GOT3 (cell line): ENCODE measurements at places on chromosomes 1 and 21.

GRCh38 chr1:214213136-214213535 lies 67.8 kb upstream of the SMYD2 start:
- DNase-seq = no peak

GRCh38 chr1:218363141-218363540 lies 18.0 kb downstream of the TGFB2 start:
- no peak for DNase-seq

DNA sequence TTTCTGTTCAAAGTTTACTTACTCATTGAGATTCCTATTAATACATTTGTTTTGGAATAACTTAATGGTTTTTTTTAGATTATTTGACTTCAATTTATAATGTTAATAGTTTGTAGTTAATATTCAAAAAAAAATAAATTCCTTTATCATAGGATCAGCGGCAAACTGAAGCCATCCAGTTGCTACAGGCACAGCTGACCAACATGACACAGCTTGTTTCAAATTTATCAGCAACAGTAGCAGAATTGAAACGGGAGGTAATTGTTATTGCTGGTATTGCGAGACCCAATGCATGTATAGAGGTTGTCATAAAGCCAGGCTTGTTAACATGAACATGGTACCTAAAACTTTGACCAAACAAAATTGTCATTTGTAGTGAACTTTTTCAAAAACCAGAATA lies 59.0 kb upstream of the FASLG start:
- DNase-seq = no peak

DNA sequence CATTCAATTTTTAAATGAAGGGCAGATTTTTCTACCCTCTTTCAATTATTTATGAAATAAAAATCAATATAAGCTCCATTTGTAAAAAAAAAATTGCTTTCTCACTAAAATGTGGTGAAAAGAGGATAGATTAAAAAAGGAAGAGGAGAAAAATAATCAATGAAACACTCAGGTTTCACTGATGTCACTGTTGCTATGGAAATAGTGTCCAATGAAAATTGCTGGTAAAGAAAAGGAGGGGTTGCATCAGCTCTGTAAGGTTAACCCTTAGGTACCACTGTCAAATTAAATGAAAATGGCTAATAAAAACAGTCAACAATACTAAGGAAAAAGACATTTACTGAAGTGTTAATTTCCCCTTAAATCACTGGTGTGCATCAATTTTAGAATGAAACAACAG lies 91.6 kb upstream of the TTC39A start:
- DNase-seq = no peak

DNA sequence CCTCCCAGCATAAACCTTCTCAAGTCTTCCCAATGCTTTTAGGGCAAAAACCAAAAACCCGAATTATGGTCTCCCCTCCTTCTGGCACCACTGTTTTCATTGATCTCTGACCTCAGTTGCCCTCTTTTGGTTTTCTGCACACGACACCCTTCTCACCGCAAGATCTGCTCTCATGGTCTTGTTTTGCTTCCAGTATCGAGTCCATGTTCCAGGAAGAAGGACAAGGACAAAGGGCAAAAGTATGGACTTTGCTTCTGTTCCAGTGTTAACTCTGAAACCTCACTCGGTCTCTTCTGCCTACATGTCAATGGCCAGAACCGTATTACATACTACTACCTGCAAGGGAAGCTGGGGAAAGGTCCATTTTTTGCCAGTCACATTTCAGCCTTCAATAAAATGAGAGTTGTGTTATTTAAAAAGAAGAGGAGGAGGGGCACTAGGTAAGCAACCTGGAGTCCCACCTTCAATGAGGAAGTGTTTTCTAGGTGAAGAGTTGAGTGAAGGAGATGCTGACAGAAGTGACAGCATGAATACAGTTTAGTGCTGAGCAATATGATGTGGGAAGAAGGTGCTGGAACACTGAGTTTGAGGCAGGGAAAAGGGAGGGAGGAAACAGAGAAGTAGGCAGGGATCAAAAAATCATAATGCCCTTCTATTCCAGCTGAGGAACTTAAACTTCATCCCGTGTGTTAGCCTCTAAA lies 183.4 kb downstream of the FGGY start:
- no peak for DNase-seq

- DNase-seq = no peak
These were observed 8.7 kb downstream of the ADAMTS1 start for GRCh38 chr21:26836528-26836927.

DNA sequence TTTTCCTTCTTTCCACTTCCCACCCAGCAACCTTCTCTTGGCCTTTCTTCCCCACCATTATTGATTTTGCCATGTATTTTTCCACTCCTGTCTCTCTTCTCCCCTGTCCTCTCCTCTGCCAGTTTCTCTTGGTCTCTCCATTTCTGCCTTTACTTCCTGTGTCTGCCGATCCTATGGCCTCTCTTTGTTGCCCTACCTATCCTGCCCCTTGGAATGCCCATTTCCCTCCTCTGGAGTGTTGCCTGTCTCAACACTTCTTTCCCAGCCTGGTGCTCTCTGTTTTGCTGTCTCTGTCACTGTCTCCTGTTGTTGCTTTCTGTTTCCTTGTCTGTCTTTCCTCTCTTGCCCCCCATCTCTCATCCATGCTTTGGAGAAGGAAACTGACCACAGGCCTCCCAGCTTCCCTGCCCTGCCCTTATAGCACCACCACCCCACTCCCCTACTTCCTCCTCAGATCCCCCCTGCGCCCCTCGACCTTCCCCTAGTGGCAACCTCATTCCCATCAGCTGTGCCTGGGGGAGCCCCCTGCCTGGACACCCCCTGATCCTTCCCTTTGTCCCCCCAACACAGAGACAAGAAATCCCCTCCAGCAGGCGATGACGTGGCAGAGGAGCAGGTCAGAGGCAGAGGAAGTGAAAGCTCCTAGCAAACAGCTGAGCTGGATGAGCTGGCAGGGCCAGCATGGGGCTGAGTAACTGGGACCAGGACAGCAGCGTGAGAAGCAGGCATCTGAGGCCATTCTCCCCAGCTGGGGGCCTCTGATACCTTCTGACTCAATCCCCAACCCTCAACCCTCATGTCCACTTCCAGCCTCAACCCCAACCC lies 6.6 kb upstream of the ETV3L start:
- peak; percentile 31 for DNase-seq

GRCh38 chr1:109620841-109621286 lies 1.2 kb downstream of the AMPD2 start:
- peak; percentile 49 for DNase-seq

- DNase-seq = no peak
These were observed 12.4 kb upstream of the PARP1 start for GRCh38 chr1:226420328-226420727.

GRCh38 chr1:170664093-170664827 lies at the start of gene PRRX1:
PRRX1 (plus strand) TSS chr1:170664131; CDS start chr1:170664219, 88 bp downstream.
- DNase-seq = no peak

GRCh38 chr1:109850194-109850593 lies 60.5 kb upstream of the CSF1 start:
- no peak for DNase-seq

- DNase-seq = no peak
These were observed 139.9 kb downstream of the PEX14 start for GRCh38 chr1:10614377-10615225.

GRCh38 chr1:227343206-227343605 lies 24.9 kb upstream of the CDC42BPA start:
- DNase-seq = no peak

DNA sequence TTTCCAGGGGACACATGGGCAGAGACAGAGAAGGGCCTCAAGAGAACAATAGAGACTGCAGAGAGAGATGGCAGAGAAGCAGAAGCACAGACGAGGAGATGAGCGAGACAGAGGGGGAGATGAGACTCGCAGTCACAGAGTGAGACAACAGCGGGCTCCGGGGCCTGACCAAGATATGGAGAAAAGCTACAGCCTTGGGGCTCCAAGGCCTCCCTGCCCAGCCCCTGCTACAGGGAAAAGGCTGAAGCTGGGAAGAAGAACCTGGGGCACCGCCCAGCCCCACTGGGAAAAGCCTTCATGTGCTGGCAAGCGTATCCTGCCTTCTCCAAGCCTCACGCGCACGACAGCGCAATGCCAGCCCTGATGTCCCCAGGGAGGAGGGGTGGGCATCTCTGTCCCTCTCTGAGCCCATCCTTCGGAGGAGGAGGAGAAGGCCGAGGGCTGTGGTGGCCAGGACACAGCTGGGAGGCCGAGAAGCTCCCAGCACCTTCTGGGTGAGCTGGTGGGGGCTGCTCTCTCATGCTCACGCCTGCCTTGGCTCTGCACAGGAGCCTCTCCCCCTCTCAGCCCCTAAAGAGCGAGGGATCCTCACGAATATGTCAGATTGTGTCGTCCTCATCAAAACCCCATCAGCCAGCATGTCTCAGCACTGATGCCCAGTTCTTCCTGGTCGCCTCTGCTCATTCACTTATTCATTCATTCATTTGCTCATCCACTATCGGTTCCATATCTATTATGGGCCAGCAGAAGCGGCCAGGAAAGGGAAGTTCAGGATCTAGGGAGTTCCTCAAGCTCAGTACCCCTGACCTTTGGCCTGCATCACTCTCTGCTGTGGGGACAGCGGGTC lies 56.6 kb downstream of the ACOT7 start:
- DNase-seq = no peak

- DNase-seq = no peak
These were observed 14.3 kb downstream of the DMRTB1 start for GRCh38 chr1:53473463-53473862.

- DNase-seq = no peak
These were observed 32.9 kb downstream of the RASAL2 start for GRCh38 chr1:178126741-178127185.

GRCh38 chr1:101219924-101220870 lies 16.6 kb upstream of the S1PR1 start:
- DNase-seq = no peak

- DNase-seq = no peak
These were observed 8.2 kb downstream of the TMCC2 start for GRCh38 chr1:205235951-205236350.

- DNase-seq = no peak
These were observed 12.6 kb downstream of the TRIM11 start for GRCh38 chr1:228393811-228394570.

DNA sequence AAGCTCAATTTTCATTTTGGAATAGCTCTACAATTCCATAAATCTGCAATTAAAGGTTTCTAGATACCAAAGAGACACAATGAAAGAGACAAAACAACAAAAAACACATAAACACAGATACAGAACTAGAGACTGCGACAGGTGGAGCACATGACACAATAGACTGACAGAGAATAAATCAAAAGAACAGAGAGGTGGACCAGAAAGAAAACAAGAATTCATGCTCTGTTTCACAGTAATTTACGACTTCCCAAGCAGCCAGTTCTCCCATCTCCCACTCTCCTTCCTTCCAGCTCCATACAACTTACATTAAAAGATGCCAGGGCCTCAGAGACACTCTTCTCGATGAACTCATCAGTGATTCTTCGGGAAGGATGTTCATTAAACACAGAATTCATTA lies 15.1 kb upstream of the RBM8A start:
- no peak for DNase-seq

DNA sequence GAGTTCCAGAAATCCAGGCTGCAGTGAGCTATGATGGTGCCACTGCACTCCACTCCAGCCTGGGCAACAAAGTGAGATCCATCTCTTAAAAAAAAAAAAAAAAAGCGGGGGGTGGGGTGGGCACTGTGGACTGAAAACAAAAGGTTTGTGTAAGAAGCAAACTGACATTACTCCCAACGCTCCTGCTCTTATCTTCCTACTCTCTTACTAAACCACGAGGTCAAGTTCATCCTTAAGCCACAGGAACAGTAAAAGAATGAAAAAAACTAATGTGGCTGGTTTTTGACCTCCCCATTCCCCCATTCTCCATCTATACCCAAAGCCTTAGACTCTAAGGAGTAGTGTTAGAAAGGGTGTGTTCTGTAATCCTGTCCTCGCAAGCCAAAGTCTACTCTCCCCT lies 30.8 kb downstream of the TFAP2E start:
- no peak for DNase-seq

DNA sequence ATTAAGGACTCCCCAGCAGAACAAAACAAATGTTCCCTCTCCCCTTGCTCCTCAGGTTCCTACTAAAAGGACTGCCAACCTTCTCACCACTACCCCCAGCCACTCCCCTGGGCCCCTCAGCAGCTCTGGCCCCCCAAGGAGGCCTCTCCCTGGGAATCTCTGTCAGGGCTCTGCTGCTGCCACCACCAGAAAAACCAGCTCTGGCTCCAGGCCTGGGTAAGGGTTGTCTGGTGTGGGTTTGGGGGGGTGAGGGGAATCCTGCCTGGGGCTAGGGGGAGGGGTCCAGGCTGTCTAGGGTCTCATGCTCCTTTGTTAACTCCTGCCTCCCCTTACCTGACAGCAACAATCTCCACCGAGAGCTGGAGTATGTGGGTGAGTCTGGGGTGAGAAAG lies 4.8 kb downstream of the NECTIN4 start:
- no peak for DNase-seq

DNA sequence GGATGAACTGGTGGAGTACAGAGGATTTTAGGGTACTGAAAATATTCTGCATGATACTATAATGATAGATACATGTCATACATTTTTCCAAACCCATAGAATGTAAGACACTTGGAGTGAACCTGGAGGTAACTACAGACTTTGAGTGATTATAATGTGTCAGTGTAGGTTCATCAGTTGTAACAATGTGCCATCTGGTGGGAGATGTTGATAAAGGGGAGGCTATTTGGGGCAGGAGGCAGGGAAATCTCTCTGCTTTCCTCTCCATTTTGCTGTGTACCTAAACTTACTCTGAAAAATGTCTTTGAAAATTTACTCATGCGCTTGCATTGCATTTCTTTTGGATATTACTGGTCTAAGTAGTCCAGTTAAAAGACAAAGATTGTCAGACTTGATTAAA lies 35.2 kb downstream of the PTBP2 start:
- no peak for DNase-seq

DNA sequence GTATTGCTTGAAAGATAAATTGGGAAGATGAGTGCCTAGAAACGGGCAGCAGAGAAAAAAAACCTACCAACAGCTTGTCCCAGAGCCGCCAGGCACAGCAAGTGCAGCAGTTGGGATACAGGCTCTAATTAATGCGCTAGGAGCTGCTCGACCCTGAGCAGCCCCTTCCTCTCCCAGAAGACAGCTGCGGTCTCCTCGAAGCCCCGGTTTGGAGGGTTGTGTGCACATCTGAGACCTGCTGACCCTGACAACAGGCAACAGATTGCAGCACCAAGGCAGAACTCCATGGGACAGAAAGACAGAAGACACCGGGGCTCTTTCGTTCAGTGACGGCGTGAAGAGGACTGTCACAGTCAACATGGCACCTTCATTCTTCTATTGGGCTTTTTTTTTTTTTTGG lies 101.4 kb downstream of the TSEN15 start:
- no peak for DNase-seq

DNA sequence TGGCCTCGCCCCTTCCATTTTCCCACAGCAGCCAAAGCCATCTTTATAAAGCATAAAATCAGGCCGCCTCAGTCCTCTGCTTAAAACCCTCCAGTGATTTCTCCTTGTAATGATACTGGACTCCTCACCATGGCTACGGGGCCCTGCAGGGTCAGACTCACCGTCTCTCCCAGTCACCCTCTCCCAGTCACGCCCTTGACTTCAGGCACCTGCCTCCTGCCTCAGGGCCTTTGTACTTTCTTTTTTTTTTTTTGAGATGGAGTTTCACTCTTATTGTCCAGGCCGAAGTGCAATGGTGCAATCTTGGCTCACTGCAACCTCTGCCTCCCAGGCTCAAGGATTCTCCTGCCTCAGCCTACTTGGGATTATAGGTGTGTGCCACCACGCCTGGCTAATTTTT lies 47.8 kb downstream of the PIK3CD start:
- no peak for DNase-seq

- DNase-seq = no peak
These were observed 17.9 kb upstream of the PTCH2 start for GRCh38 chr1:44860891-44861425.
